Dermis microvascular lymphatic vessel endothelial cell (primary cell): ENCODE measurements at places on chromosomes 1 and 21. TPM values are rescaled to one million over a fixed set of nuclear protein-coding genes. Genes with fewer than 3 reads are reported as not detected.

CHI3L1 gene
- under 0.01 TPM in 1 of 2 replicates, not detected in the other for total RNA-seq

FLG2 gene
- not detected in 2 replicates for total RNA-seq

GART gene
- 53.1 and 63.9 TPM in 2 replicates for total RNA-seq

MFAP2 gene
- total RNA-seq = 8.9 and 55.3 TPM in 2 replicates

GRCh38 chr1:67874501-67875111, 41.3 kb upstream of the GNG12 start:
- DNase-seq = no peak

DNA sequence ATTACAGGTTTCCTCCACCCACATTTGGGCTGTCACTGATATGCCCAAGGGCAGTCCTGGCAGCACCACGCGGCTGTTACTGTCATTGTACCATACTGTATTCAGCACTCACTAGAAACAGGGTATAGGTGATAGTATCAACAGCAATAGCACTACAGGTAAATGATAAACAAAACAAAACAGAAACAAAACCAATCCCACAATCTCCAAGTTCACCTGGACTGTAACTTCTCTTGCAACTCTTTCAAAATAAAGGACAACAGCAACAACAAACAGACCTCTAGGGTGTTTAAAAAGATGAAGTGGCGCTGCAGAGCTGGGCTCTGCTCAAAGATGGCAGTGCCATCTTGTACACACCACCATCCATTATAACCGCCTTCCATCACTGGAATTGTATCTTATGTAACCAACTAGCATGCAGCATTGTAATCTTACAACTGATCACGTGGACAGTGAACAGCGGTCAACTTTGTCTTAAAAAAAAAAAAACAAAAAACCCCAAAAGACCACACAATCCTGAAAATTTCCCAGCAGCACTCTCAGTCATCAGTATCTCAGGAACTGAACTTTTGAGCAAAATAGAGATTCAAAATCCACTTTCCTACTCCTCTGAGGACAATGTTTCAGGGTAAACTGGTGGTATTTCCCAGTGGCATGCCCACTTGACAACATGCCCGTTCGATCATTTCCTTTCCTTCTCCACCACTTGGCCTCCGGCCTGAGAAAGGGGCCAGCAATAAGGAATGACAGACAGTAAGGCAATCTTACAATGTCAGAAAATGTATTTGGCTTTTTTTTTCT, 3.8 kb downstream of the IRF2BP2 start:
- DNase-seq = peak; percentile 65

DNA sequence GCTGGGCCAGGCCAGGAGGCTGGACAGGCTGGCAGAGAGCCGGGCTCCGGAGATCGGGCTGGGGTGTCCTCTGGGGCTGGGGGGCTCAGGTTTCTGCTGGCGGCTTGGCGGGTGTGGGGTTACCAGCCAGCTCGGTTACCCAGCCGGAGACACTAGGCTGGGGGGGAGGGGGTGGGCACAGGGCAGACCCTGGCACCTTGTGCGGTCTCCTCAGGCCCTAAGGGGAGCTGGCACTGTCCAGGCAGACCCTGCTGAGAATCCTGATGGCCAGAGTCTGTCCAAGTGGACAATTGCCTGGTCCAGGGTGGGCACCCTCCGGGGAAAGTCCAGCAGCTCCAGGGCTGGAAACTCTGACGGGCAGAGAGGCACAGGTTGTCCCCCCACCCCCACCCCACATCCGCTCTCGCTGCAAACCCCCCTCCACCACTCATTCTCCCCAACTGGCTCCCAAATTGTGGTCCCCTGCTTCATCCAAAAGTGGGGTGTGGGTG, 6.7 kb downstream of the ZBTB7B start:
- DNase-seq = no peak

DNA sequence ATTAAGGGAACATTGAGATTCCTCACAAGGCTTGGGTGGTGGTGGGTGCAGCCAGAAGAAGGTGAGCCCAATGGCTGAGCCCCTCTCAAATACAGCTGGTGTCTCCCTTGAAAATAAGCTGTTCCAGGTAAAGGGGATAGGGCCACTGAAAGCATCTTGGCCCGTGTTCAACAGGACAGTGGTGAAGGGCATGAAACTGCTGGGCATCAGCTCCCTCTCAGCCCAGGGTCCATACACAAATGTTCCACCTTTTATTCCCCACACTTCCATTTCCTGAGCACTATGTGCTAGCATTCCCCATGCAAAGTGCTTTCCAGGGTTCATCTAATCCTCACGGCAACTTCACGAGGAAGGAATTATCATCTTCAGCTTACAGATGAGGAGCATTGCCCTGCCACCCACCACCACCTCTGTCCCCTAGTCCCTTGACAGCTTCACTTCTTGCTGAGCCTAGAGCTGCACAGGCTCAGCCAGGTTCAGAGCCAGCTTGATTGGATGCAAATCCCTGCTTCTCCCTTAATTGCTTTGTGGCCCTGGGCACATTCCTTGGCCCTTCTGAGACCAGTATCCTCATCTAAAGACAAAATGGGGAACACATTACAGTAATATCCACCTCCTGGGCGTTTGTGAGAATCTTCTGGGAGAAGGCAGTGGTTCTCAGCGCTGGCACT, 9.6 kb downstream of the TAGLN2 start:
- DNase-seq = no peak

DNA sequence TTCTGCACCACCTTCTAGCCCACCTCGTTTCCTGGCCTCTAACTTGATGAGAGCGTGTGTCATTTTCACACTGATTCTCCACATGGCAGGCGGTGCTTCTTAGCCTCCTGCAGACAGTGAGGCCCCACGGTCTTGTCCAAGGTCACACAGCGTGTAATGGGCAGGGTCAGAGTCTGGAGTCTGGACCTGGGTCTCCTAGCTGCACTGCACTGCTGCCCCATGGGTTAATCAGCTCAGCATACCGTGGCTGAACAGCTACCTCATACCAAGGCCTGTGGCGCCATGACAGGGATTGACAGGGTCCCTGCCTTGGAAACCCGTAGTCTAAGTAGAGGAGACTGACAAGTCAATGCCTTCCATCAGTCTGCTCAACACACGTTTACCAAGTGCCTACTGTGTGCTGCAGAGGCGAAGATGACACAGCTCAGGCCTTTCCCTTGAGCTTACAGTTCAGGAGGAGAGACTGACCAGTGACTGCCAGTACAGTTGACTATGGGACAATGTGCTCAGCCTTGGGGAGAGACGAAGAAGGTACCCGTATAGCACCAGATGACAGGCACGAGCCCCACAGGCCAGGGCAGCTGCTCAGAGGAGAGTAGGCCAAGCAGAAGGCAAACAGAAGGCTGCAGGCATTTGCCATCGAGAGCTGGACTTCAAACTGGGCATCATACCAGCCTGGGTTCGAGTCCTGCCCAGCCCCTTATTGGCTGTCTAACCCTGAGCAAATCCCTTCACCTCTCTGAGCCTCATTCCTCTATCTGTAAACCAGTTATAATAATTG, 5.5 kb downstream of the PCSK9 start:
- DNase-seq = no peak

GRCh38 chr21:34367320-34367935, 3.6 kb downstream of the KCNE2 start:
- DNase-seq = peak; percentile 20

GRCh38 chr21:17798796-17799195, 20.4 kb downstream of the C21orf91 start:
- no peak for DNase-seq

DNA sequence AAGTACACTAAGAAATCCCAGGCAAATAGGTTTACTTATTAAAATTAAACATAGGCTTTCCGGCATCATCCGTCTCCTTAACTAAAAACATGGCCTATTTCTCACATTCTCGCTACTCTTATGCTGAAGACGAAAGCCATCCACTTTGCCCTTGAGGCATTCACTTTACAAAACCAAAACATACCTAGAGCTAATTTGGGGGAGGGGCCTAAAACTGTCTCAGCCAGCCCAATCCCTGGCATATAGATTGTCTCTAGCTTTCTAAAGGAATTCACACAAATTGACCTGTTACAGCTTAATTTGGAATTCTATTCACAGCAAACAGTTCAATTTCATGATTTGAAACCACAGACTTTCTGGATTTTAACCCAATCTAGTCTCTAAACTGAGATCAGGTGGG, 34.8 kb downstream of the SLC35D1 start:
- DNase-seq = no peak

DNA sequence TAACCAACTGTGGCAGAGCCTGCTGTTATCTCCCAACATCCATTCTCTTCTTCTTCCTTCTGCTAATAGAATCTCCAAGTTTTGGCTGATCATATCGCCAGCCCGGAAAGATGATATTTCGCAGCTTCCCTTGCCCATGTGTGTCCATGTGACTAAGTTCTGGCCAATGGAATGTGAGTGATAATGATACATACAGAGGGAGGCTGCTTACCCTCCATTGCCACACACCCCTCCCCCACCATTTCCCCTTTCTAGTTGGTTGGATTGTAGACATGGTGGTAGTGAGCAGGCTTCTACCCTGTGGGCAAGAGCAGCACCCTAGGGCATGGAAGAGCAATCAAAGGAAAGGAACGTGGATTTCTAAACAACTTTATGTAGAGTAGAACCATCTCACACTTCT, 48.8 kb downstream of the SLC9C2 start:
- no peak for DNase-seq

GRCh38 chr1:151143986-151144385, 2.4 kb downstream of the SEMA6C start:
- DNase-seq = no peak

DNA sequence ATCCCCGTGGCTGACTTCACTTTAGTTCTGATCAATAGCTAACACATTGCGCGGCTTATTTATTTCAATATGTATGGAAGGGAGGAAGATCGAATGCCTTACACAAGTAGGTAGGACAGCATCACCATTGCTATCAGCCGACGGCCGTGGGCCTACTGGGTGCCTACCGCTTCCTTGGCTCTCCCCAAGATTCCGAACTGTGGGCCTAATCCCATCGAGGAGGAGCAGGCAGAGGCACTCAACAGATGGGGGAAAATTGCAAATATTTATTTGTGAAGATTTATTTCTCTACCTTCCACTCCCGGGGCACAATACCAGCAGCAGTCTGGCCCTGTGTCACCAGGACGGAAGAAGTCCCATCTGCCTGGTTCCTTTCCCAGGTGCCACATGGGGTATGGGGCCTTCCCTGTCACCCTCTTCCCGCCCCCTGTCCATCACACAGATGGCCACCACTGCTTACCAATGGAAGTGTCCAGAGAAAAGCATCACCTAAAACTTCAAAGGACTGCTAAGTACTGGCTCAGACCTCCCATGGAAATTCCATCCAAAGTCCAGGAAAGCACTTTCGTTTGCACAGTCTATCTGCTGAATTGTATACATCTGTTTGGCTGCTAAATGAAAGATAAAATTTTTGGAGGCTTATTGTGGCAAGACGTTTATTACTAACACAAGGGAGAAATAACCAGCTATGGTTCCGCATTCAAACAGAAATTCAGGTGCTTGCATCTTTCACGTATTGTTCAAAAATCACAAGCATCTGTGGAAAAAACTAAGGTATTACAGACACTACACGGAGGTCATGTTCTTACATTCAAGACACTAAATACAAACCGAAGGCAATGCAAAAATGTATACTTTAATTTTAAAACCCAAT, 11.8 kb downstream of the AGT start:
- no peak for DNase-seq

- no peak for DNase-seq
Observed at GRCh38 chr21:33199100-33199464, 30.7 kb upstream of the IFNAR2 start.

DNA sequence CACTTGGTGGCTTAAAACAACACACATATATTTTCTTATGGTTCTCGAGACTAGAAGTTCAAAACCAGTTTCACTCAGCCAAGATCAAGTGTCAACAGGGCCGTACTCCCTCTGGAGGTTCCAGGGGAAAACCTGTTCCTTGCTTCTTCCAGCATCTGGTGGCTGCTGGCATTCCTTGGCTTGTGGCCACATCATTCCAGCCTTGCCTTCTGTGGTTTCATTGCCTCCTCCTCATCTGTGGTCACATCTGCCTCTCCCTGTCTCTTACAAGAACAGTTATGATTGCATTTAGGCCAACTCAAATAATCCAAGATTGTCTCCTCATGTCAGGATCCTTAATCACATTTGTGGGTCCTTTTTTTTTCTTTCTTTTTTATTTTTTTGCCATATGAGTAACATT, 240.7 kb upstream of the HOOK1 start:
- DNase-seq = no peak

GRCh38 chr1:151908228-151908691, 1.1 kb downstream of the THEM4 start:
- DNase-seq = no peak

GRCh38 chr1:30879940-30880677, 28.4 kb downstream of the SDC3 start:
- no peak for DNase-seq

GRCh38 chr1:52179073-52179472, 37.2 kb downstream of the ZFYVE9 start:
- DNase-seq = no peak

- DNase-seq = peak; percentile 61
Observed at GRCh38 chr1:227225715-227226346, 92.5 kb downstream of the CDC42BPA start.

- peak; percentile 32 for DNase-seq
Observed at GRCh38 chr1:169163059-169163458, 56.6 kb downstream of the ATP1B1 start.

DNA sequence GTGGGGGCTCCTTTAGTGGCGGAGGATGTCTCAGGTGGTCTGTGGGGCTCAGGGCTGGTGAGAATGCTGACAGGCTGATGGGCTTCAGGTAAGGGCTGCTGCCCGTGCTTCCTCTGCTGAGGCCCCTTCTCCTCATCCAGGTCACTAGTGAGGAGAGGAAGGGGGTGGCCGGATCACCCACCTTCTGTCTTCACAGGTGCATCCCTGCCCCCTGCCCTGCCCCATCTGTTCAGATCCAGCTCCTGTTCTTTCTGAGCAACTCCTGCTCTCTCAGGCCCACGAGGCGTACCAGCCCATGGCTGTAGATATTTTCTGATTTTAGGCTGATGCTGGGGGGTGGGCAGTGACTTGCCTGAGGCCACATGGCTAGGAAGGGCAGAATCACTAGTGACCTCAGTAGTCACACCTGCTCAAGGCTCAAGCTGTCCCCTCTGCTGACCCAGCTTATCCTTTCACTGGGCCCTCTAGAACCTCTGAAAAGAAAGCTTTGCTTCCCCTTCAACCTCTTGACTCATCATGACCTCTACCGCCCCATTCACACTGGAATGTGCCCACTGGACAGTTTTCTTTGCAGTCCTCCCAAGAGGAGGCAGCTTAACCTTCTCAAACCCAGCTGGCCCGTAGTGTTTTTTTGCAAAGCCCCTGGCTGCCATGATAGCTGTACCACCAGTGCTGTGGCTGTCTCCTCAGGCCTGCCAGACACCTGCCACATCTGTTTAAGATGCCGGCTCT, 14.8 kb downstream of the DCST2 start:
- no peak for DNase-seq

GRCh38 chr21:25942135-25942534, 207.4 kb downstream of the GABPA start:
- DNase-seq = peak; percentile 18

- DNase-seq = no peak
Observed at GRCh38 chr1:27649306-27649635, 14.3 kb upstream of the FGR start.
